ENCODE measurements at places on chromosomes 1 and 21. TPM values are rescaled to one million over a fixed set of nuclear protein-coding genes. Genes with fewer than 3 reads are reported as not detected.

- no peak for DNase-seq
Observed at GRCh38 chr1:184447651-184448185, 60.9 kb downstream of the C1orf21 start.

The SLC35F3 gene
- total RNA-seq = 0.17 TPM

The JAM2 gene
- total RNA-seq = 8.3 TPM

The DISP1 gene
- 4.9 TPM for total RNA-seq

The GNG4 gene
- 4.6 TPM for total RNA-seq

- no peak for DNase-seq
Observed at GRCh38 chr21:34029743-34030528, 43.4 kb upstream of the MRPS6 start.

DNA sequence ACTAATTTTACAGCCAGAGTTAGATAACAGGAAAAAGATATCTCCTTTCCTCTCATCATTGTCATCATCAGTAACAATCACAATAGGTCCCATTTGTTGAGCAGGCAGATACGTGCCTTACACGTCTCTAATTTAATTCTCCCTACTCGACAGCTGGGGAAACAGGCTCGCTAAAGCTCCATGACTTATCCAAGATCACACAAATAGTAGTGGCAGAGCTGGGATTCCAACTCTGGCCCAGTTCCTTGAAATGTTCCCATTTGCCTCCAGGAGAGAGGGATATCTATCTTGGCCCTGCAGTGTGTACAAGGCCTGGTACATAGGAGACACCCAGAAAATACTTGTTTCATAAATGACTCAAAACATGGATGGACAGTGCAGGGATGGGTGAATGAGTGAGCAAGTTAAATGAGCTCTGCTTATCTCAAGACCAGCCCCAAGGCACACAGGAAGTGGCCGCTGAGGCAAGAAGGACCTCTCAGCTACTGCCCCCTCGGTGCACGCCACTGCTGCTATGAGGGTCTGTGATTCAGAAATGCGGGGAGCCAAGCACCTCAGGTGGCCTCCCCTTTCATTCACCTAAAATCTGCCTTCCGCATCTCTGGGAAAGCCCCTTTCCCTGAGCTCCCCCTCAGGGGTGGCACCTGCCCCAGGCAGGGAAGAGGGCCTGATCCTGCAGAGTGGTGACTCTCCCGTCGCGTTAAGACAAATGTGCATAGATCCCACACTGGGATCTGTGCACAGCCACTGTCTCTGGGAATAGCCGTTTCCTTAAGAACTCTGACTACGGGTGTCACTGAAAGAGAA is 3.6 kb downstream of the KCNN3 start:
- no peak for DNase-seq
